ENCODE measurements at places on chromosomes 12 and 14.

DNA sequence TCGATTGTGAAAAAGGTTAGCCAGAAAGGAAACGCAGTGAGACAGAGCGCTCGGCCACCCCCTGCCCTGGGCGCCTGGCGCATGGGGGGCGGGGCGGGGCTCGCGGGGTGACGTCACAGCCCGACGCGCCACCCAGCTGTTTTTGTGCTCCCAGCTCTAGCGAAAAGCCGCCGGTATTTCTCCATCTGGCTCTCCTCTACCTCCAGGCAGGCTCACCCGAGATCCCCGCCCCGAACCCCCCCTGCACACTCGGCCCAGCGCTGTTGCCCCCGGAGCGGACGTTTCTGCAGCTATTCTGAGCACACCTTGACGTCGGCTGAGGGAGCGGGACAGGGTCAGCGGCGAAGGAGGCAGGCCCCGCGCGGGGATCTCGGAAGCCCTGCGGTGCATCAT, at the start of gene GABARAPL1:
Gene GABARAPL1 (plus strand): TSS at position 139 of the 393 bp plus-strand sequence. CDS start 253 bp downstream, at position 392.
- peak; percentile 78 for DNase-seq

DNA sequence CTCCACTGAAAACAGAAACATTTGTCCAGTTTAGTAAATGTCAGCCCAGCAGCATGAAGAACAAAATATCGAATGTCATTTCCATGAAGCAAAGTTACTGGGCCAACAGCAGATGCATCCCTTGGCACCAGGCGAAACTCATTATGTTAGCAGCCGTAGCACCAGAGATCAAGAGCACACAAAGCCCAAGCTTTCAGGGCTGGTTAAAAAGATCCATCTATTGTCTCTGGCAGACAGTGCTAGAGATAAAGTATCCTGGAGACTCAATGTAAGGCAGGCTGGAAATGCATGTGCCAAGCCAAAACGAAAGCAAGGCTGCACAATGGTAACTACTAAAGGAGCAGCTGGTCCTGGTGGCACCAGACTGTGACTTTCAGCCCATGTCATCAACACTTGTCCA, 120.3 kb upstream of the PLEKHG7 start:
- no peak for DNase-seq

DNA sequence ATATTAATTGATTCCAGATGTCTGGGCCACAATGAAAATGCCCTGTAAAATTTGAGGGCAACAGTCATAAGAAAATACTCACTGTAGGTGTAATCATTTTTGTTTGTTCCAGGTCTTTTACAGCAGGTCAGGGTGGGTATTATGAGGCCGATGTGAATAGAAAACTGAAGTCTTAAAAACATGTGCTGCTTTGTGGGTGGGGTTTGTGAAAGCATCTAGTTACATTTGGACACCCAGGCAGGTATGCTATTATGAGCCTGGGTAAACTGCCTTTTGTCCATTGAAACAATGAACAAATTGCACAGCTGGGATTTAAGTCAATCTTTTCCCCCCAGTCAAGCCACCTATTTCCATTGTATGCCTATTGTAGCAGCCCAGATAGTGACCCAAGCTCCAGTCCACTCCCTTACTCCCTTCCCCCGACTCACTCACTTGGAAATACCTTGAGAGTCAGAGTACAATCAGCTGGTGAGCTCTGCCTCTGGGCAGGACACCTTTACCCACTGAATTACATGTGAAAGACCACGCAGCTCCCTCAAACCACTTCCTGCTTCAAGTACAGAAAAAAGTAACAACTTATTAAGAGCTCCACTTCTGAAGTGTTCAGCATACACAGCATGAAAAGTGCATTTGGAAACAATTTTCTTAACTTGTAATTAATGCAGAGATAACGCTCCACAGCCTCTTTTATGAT, 1.8 kb downstream of the IGF1 start:
- DNase-seq = no peak

DNA sequence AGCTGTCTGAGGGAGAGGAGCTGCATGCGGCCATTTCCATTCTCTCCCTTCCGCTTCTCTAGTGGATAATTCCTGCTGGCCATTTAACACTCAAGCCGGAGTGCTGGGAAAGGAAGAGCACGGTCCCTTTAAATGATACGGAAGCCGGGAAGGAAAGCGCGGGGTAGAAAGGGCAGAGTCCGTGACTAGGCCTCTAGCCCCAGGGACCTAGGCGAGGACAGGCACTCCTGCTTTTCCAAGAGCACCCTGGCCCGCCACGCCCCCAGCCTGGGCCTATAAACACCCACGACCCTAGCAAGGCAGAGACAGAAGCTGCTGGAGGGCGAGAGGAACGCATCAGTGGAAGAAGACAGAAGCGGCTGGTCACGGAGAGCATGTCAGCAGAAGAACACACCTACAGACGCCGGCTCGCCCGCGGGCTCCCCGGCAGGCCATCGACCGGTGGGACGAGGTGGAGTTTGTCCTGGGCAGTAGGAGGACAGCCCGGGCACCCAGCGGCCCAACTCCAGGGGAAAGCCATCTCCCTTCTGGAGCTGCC, 1206.6 kb upstream of the TMEM132C start:
- DNase-seq = no peak

DNA sequence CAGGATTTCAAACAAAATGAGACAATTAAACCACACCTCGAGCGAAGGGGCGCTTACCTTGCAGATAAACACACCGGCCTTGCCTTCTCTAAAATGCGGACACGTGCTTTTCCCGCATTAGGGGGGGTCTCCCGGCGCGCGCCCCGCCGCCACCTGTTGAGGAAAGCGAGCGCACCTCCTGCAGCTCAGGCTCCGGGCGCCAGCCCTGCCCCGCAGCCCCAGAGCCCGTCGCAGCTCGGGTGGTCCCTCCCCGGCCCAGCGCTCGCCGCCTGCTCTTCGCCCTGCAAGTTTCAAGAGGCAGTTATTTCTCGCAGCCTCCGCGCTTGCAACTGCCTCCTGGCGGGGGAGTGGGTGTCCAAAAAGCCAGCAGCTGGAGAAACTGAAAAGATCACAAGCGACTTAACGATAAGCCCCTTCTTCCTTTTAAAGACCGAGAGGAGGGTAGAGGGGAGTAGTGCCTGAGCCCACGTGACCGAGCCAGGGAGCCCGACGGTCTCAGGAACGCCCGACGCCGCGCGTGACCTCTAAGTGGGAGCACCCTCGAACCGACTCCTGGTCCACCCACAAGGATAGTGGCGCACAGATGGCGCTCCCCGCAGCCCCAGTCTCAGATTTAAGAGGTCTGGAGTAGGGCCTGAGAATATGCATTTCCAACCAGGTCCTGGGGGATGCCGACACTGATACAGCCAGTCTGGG, at the start of gene ESR2:
Gene ESR2 (minus strand): TSS at position 396 of the 696 bp plus-strand sequence. CDS start 11,386 bp downstream, outside the sequence.
- DNase-seq = peak; percentile 26

DNA sequence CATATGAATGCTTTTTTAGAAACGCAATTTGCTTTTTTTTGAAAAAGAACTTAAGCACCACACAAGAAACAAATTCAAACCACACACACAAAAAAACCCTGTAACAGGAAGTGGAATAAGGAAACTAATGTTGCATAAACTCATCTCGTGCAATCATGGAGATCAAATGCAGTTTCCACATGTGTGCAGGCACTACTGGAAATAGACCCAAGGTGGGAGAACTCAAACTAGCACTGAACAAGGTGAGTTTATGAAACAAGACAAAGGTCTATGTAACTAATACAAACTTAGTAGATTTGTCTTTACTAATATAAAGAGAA, 17.5 kb downstream of the NIN start:
- no peak for DNase-seq

GRCh38 chr14:102501751-102502315, 7.7 kb downstream of the ANKRD9 start:
- no peak for DNase-seq

DNA sequence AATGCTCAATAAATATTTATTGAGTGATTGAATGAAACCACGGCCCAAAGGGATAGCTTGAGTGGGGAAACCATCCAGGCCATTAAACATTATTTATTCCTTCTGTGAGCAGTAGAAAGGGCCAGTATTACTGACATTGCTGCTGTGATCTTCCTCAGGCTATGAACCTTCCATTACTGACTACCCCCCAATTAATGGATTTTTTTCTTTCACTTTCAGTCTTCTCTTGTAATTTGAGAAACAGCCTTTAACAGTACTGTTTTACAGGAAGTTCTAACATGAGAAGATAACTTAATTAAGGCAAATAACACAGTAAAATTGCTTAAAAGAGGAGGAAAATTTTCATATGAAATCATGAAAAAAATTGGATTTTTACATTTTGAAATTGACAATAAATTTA, 629.5 kb downstream of the TRHDE start:
- DNase-seq = no peak

DNA sequence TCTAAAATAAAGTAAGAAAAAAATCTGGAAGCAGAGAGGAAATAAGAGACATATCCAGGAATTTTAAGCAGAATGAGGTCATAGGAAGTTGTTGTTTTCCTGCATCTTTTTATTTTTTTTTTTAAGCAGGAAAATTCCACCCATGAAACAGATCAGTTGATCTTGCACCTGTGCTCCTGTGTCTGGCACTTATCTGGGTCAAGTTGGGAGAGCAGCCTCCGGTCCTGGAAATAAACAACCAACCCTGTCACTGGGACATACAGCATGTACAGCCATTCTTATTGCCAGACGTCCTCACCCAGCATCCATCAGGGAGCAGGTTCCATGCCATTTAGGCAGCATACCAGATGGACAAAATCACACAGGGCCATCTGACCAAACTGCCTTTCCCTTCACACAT, 266.0 kb upstream of the BTG1 start:
- DNase-seq = no peak

GRCh38 chr14:92401561-92401960, 78.6 kb downstream of the SLC24A4 start:
- DNase-seq = no peak

GRCh38 chr12:128684352-128684751, 139.4 kb downstream of the SLC15A4 start:
- no peak for DNase-seq

GRCh38 chr14:49579841-49580240, 6.3 kb downstream of the RPS29 start:
- no peak for DNase-seq

Data from activated naive CD4-positive, alpha-beta T cell treated with anti-CD3 and anti-CD28 coated beads, Interleukin-2, amount 50 U/mL, for 16 hours (primary cell).